ENCODE measurements at places on chromosomes 2 and 18. TPM values are rescaled to one million over a fixed set of nuclear protein-coding genes. Genes with fewer than 3 reads are reported as not detected.

GRCh38 chr2:191657977-191658376, 20.0 kb upstream of the NABP1 start:
- no peak for DNase-seq

DNA sequence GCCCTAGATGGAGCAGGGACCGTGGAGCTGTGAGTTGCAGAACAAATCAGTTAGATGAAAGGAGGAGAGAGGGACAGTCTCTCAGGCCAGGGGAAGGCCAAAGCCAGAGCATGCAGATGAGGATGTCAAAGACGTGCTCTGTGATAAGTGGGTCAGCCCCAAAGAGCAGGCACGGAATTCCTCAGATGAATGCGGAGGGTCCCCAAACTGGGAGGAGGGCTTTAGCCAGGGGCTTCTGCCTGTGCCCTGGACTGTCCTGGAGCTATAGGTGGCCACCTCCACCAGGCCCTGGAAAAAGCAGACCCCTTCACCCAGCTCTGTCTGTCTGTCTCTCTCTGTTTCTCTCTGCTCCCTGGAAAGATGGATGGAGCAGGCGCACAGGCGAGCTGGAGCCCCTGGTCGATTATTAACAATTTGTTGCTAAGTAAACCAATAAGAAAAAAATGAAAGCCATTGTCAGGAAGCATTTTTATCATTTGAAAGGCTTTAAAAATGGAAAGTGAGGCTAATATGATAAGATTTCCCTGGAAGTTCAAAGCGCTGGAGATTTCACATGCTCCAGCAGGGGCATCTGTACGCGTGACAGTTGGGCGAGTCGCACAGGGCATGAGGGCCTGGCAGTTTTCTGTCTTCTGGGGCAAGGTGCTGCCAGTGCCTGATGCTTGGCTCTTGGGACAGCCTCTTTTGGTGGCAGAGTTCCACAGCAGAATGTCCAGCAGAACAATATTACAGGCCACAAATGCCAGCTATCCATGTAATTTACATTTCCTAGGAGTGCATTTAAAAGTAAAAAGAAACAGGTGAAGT, 241.0 kb downstream of the GLI2 start:
- no peak for DNase-seq

DNA sequence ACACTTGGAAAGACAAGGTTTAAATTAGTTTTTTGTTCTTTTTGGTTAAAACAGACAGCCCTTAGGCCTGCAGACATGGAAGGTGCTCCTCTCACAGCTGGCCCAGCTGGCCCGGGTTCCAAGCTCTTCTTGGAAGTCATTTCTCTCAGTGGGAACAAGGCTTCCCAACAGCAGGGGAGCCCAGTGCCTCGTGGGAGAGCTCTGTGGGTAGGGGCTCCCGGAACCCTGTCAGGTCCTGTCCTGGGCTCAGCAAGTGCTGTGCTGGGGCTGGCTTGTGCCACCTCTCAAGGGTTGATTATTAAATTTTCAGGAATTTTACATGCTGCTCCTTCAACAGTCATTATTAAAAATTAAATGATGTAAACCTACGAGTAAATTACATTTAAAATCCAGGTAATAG, 189.6 kb downstream of the GALNT1 start:
- DNase-seq, result no peak

DNA sequence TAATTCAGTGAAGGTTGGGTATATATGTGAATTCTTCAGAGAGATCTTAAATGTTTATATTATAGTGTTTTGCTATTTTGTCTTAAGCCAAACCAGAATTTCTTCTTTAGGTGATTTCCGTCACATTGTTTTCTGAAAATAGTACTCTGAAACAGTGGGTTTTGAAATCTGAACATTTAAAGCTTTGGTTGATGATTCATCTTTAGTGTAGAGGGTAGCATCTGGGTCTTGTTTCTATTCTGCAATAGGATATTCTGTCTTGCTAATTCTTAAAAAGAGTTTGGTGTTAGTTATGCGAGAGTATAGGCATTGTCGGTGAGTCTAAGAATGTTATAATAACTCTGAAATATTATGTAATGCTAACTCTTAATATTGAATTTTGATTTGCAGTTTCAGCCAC, 69.6 kb upstream of the FAM237A start:
- DNase-seq, result no peak

AGFG1 gene
- total RNA-seq, result 77.3 TPM
